SW 1271 (cell line): ENCODE measurements at places on chromosomes 5 and 9.

DNA sequence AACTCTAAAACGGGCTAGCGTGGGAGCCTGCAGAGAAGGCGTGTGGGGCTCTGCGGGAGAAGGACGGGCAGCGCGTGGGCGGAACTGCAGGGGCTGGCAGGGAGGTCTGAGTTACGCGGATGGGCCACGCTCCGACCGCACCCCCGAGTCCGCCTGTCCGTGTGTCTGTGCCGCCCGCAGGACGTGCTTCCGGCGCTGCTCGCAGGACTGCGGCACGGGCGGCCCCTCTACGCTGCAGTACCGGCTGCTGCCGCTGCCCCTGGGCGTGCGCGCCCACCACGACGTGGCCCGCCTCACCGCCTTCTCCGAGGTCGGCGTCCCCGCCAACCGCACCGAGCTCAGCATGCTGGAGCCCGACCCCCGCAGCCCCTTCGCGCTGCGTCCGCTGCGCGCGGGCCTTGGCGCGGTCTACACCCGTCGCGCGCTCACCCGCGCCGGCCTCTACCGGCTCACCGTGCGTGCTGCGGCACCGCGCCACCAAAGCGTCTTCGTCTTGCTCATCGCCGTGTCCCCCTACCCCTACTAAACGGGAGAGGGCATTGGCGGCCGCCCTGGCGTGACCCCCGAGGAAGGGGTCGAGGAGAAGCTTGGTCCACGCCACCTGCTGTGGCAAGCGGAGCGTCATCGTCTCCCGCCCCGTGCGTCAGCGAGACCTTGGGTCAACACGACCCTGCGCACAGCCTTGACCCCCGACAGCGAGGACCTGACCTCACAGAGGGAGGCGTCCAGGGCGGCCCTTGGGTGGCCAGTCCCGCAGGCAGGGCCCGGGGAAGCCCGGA, 11.4 kb upstream of the ASS1 start:
- DNase-seq, result no peak

- no peak for DNase-seq
These were observed 134.8 kb upstream of the PCA3 start for GRCh38 chr9:76629205-76629990.

GRCh38 chr9:76592974-76593347, 134.0 kb downstream of the GCNT1 start:
- no peak for DNase-seq

GRCh38 chr5:129244478-129244877, 149.9 kb downstream of the ISOC1 start:
- peak; percentile 12 for DNase-seq

DNA sequence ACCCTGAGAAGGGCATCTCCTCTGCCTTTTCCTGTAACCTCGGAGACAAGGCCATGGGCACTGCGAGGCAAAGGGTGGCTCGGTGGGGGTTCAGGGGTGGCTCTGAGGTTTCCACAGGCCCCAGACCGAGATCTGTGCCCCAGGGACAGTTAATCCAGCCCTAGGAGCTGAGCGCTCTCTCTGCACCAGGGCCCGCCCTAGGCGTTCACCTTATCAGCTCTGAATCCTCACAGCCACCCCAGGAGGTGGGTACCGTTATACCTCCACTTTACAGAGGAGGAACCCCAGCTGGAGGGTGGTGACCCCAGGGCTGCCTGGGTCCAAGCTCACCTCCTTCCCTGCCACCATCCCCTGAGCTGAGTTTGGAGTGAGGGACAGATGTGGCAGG, 2.3 kb upstream of the ENG start:
- no peak for DNase-seq

GRCh38 chr5:150137168-150137957, 18.3 kb downstream of the PDGFRB start:
- no peak for DNase-seq

DNA sequence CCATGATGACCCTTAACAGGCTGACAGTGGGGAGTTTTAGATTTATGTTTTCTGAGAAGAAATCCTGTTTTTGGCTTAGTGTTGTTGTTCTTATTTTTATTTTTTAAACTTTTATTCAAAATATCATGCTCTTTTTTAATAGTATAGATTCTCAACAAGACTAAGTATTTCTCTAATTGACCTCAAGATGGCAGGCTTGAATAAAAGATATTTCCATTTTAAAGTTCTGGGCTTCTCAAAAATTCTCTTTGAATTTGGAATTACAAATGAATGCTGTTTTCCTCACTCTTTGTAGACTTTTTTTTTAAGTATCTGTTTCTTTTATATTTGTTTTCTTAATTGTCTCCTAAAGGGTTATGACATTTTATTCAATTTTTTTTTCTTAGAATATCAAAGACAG, 50.0 kb upstream of the SH3GL2 start:
- no peak for DNase-seq

GRCh38 chr9:6805532-6805931, 47.8 kb downstream of the KDM4C start:
- no peak for DNase-seq

DNA sequence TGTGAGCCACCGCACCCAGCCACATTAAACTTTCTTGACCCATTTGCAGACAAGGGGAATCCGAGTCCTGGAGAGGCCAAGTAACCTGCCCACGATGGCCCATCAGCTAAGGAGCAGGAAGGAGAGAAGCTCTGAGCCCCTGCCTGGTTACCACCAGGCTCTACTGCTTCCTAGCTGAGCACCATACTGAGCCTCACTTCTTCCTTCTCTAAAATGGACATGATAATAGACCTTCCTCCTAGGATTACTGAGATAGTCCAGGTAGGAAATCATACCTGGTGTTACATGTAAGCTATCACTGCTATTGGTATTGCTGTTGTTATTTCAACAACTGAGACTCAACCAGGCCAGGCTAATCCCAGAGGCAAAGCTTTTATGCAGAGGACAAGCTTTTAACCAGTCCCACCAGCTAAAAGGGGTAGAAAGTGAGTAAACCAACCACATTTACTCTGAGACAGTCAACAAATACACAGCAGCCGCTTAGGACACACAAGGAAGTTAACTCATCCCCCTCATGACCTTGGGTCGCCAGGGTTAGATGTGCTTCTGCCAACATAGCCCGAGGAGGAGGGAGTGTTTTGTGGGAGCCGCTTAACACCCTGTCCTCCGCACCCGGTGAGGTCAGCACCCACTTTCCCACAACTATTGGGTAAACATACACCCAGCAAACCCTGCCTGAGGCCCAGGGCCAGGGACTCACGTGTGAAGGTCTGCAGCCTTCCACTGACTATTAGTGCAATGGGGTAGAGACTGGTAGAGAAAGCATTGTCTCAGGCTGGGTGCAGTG, 20.6 kb upstream of the PTGES start:
- DNase-seq, result no peak

- no peak for DNase-seq
These were observed 795 bp upstream of the STOML2 start for GRCh38 chr9:35103660-35104191.

- DNase-seq, result no peak
These were observed 14.0 kb upstream of the PWWP2A start for GRCh38 chr5:160133071-160133917.

GRCh38 chr5:126988021-126988569, 42.3 kb downstream of the MARCHF3 start:
- DNase-seq, result no peak

GRCh38 chr5:135372654-135373381, 26.2 kb downstream of the MACROH2A1 start:
- DNase-seq, result no peak

DNA sequence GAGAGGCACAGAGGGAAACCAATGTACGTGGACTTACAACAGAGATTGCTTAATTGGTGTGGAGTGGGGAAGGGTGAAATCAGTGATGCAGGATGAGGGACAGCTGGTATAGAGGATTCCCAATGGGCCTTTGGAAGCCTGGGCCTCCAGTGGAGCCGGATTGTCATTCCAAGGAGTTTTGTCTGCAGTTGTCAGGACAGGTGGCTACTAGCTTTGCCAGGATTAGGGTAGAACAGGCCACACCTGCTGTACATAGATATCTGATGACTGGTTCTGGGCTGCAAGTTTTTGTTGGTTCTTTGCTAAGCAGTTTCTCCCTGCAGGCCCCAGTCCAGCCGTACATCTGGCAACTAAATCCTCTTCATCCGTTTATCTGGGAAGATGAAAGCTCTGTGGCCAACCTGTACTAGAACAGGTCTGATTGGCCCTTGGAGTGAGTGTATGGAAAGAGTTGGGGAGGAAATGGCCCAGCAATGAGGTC, 4.2 kb downstream of the SKP2 start:
- DNase-seq, result no peak

GRCh38 chr5:10030219-10030831, 219.4 kb downstream of the ATPSCKMT start:
- no peak for DNase-seq

- DNase-seq, result no peak
These were observed 667.3 kb downstream of the ACTL7B start for GRCh38 chr9:108188482-108188881.

DNA sequence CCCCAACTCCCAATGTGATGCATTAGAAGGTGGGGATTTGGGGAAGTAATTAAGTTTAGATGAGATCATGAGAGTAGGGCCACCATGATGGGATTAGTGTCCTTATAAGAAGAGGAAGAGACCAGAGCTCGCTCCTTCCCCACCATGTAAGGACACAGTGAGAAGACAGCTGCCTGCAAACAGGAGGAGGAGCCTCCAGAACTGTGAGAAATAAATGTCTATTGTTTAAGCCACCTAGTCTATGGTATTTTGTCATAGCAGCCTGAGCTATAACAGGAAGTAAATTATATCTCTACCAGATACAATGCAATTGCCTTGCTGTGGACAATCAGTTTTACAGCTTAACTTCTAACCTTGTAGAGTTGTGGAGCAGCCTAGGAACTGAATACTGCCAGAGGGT, 58.0 kb downstream of the ANKRD33B start:
- no peak for DNase-seq
